ENCODE measurements at places on chromosomes 1 and 21.

GRCh38 chr1:235673981-235674380 lies 24.4 kb upstream of the GNG4 start:
- DNase-seq = no peak

DNA sequence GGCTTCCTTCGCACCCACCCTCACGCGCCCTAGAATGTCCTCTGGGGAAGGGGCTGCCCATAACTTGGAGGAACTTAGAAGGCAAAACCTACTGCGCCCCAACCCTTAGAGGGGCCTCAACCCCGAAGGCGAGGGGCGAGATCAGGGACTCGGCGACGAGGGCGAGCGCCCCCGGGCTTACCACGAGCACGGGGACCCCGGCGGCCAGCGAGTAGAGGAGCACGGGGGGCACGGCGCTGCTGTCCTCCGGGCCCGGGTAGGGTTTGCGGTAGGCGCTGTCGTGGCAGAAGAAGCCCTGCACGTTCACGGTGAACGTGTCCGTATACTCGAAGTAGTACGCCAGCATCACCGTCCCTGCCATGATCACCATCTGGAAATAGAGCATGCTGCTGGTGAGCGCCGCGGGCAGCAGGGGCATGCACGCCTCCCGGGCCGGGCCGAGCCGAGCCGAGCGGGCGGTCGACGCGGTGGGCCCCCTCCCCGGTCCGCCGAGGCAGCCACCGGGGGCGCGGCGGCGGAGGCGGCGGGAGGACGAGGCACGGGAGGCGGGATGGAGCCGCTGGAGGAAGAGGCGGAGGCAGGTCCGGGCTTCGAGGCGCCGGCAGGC lies 304 bp downstream of the PLPPR5 start:
- no peak for DNase-seq

GRCh38 chr1:225378880-225379279 lies 49.0 kb downstream of the LBR start:
- no peak for DNase-seq

- no peak for DNase-seq
Measured at GRCh38 chr1:201966171-201966570, 10.9 kb downstream of the TIMM17A start.

- DNase-seq = peak; percentile 99
Measured at GRCh38 chr1:100132566-100133477, at the start of the genes SASS6 and TRMT13. TSS of gene SASS6 (minus strand) at chr1:100132930. CDS start at chr1:100132814, 116 bp downstream. TSS of gene TRMT13 (plus strand) at chr1:100133163. CDS start at chr1:100133169, 6 bp downstream.

- no peak for DNase-seq
Measured at GRCh38 chr1:78168306-78168705, 122.5 kb downstream of the GIPC2 start.

DNA sequence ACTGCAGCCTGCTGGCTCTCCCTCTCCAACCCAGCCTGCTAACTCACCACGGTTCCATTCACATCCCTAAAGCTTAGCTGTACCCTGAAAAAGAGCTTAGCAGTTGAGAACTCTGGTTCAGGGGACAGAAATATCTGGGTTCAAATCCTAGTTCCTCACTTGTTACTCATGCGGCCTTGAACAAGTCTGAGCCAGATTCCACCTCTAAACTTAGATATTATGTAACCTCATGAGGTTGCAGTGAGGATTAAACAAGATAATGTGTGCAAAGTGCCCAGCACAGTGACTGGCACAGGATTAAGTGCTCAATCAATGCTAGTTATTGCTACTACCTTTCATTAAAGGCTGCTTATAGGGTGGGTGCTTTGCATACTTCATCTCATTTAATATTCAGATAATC lies 41.3 kb upstream of the DHCR24 start:
- DNase-seq = no peak

Data from posterior vena cava (tissue), 2 donors.